ENCODE measurements at places on chromosomes 5 and 9. TPM values are rescaled to one million over a fixed set of nuclear protein-coding genes. Genes with fewer than 3 reads are reported as not detected.

- DNase-seq, result no peak
- no peaks in the 10 kb centered on the region for H3K27me3 ChIP-seq
- no peak overlapping the region for H3K27ac ChIP-seq
Measured at GRCh38 chr5:61630908-61631307, 298.9 kb downstream of the ZSWIM6 start.

GRCh38 chr5:140883373-140883772 is 1.4 kb downstream of the PCDHA13 start:
- no peaks in the 10 kb centered on the region for H3K4me1 ChIP-seq
- H3K27me3 ChIP-seq, result no peaks in the 10 kb centered on the region
- no peak overlapping the region for H3K4me3 ChIP-seq
- H3K36me3 ChIP-seq, result no peaks in the 10 kb centered on the region

- H3K27ac ChIP-seq, result no peak overlapping the region
- DNase-seq, result no peak
- H3K27me3 ChIP-seq, result no peaks in the 10 kb centered on the region
- H3K4me1 ChIP-seq, result peaks cover 12% of the 10 kb centered on the region
Measured at GRCh38 chr9:4220346-4220745, 79.5 kb downstream of the GLIS3 start.

DNA sequence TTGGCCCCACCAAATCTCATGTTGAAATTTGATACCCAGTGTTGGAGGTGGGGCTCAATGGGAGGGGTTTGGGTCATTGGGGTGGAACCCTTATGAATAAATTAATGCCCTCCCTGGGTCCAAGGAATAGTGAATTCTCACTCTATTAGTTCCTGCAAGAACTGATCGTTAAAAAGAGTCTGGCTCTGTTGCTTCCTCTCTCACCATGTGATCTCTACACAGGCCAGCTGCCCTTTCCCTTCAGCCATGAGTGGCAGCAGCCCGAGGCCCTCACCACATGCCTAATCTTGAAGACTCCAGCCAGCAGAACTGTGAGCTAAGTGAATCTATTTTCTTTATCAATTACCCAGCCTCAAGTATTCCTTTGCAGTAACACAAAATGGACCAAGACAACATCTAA is 106.0 kb downstream of the CAAP1 start:
- H3K4me1 ChIP-seq, result no peaks in the 10 kb centered on the region
- H3K27ac ChIP-seq, result no peak overlapping the region
- H3K27me3 ChIP-seq, result no peaks in the 10 kb centered on the region
- DNase-seq, result no peak
- no peaks in the 10 kb centered on the region for H3K36me3 ChIP-seq

- no peak for DNase-seq
- H3K4me1 ChIP-seq, result no peaks in the 10 kb centered on the region
- no peak overlapping the region for H3K27ac ChIP-seq
- H3K4me3 ChIP-seq, result no peak overlapping the region
- no peaks in the 10 kb centered on the region for H3K36me3 ChIP-seq
Measured at GRCh38 chr5:8213701-8214240, 344.8 kb downstream of the MTRR start.

DNA sequence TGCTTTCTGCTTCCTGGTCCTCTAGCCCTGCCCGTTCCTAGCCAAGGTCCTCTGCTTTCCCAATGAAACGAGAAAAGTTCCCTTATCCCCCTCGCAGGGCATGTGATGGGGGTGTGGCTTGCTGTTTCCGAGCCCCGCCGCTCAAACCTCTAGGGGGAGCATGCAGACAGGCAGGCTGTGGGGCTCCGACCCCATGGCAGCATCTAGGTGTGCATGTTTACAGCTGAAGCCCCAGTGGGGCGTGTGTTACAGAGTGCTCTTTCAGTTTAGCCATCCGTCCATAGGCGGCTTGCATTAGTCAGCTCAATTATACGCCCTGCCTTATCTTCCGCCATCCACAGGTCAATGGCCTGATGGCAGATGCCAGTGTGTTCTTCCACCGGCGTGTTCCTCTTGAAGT is 48.3 kb upstream of the SPATA31E1 start:
- no peaks in the 10 kb centered on the region for H3K36me3 ChIP-seq
- DNase-seq, result no peak
- no peak overlapping the region for H3K27ac ChIP-seq
- no peak overlapping the region for H3K4me3 ChIP-seq
- H3K4me1 ChIP-seq, result no peaks in the 10 kb centered on the region

GRIA1 gene
- total RNA-seq, result 0.50 TPM

ARHGEF28 gene
- total RNA-seq, result 66.3 TPM

ZBTB43 gene
- total RNA-seq, result 18.8 TPM

PDE4D gene
- total RNA-seq, result 78.9 TPM

CCDC180 gene
- total RNA-seq, result 8.8 TPM

ZNF454 gene
- 4.2 TPM for total RNA-seq
